ENCODE measurements at places on chromosomes 3 and 15. TPM values are rescaled to one million over a fixed set of nuclear protein-coding genes. Genes with fewer than 3 reads are reported as not detected.

DNA sequence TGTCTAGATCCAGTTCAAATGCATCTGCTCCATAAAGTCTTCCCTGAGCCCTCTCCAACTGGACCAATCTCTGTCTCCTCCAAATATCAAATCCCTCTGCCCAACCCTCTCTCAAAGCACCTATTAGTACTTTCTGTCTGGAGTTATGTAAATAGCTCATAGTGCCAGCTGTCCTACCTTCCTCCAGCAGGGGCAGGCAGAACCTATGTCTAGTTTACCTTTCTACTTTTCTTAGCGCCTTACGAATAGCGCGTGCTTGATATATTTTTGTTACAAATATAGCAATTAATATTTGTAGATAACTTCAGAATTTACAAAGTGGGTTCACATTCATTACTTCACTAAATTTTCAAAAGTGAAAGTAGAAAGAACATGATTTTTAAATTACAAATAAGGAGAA is 14.0 kb upstream of the CCDC80 start:
- H3K27ac ChIP-seq: no peak overlapping the region
- H3K4me1 ChIP-seq: no peaks in the 10 kb centered on the region
- no peak for DNase-seq
- no peak overlapping the region for H3K4me3 ChIP-seq
- no peaks in the 10 kb centered on the region for H3K27me3 ChIP-seq
- no peaks in the 10 kb centered on the region for H3K36me3 ChIP-seq

GRCh38 chr3:46122091-46122490 is 86.0 kb downstream of the CCR1 start:
- H3K36me3 ChIP-seq: no peaks in the 10 kb centered on the region
- no peaks in the 10 kb centered on the region for H3K27me3 ChIP-seq
- no peaks in the 10 kb centered on the region for H3K4me1 ChIP-seq
- no peak for DNase-seq
- H3K27ac ChIP-seq: no peak overlapping the region
- no peak overlapping the region for H3K4me3 ChIP-seq

DNA sequence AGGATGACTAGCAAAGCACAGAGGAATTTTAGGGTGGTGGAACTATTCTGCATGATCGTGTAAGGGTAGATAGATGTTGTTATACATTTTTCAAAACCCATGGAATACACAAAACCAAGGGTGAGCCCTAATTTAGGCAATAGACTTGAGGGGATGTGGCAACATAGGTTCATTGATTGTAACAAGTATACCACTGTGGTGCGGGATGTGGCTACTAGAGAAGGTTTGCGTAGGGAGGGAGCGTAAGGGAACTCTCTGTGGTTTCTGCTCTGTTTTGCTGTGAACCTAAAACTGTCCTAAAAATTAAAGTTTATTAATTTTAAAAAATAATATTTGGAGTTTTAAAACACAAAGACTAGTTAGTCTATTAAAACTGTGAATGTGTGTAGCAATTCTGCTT is 202.8 kb downstream of the PLCL2 start:
- no peaks in the 10 kb centered on the region for H3K27me3 ChIP-seq
- H3K4me3 ChIP-seq: no peak overlapping the region
- peaks cover 6% of the 10 kb centered on the region for H3K4me1 ChIP-seq
- H3K27ac ChIP-seq: no peak overlapping the region

- H3K4me3 ChIP-seq: no peak overlapping the region
- no peaks in the 10 kb centered on the region for H3K36me3 ChIP-seq
- no peak overlapping the region for H3K27ac ChIP-seq
- no peak for DNase-seq
These were observed 108.5 kb downstream of the ZIC4 start for GRCh38 chr3:147297761-147298350.

DNA sequence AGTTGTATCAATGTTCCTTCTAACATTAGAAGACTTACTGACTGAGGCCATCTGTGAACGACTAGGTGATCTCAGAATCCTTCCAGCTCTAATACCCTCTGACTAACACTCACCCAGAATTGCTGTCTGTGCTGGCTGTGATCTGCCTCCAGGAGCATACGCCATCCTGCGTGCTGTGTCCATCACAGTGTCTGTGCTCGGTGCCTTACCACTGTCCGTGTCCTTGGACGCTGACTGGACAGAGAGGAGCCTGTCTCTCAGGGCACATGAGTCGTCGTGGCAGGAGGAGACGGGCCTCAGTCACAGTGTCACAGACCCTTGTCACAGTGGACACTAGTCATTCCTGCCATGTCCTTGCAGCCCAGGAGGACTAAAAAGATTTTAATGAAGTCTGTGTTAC is 83.1 kb downstream of the LMLN start:
- H3K36me3 ChIP-seq: no peaks in the 10 kb centered on the region
- DNase-seq: no peak
- H3K4me3 ChIP-seq: no peak overlapping the region
- H3K27me3 ChIP-seq: no peaks in the 10 kb centered on the region
- H3K27ac ChIP-seq: no peak overlapping the region
- H3K4me1 ChIP-seq: no peaks in the 10 kb centered on the region

GRCh38 chr3:27859821-27860220 is 137.7 kb upstream of the EOMES start:
- no peak overlapping the region for H3K4me3 ChIP-seq
- no peak overlapping the region for H3K27ac ChIP-seq
- no peaks in the 10 kb centered on the region for H3K4me1 ChIP-seq
- H3K36me3 ChIP-seq: no peaks in the 10 kb centered on the region
- H3K27me3 ChIP-seq: no peaks in the 10 kb centered on the region
- DNase-seq: no peak

DNA sequence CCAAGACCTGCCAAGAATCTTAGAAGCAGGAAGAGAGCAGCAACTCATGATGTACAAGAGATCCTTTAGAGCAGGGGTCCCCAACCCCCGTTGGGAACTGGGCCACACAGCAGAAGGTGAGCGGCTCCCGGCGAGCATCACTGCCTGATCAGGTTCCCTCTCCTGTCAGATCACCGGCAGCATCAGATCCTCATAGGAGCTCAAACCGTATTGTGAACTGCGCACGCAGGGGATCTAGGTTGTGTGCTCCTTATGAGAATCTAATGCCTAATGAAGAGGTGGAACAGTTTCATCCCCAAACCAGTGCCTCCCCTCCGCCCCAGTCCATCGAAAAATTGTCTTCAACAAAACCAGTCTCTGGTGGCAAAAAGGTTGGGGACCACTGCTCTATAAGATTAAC is 13.8 kb downstream of the SLC41A3 start:
- H3K36me3 ChIP-seq: no peaks in the 10 kb centered on the region
- no peaks in the 10 kb centered on the region for H3K4me1 ChIP-seq
- no peak for DNase-seq

DNA sequence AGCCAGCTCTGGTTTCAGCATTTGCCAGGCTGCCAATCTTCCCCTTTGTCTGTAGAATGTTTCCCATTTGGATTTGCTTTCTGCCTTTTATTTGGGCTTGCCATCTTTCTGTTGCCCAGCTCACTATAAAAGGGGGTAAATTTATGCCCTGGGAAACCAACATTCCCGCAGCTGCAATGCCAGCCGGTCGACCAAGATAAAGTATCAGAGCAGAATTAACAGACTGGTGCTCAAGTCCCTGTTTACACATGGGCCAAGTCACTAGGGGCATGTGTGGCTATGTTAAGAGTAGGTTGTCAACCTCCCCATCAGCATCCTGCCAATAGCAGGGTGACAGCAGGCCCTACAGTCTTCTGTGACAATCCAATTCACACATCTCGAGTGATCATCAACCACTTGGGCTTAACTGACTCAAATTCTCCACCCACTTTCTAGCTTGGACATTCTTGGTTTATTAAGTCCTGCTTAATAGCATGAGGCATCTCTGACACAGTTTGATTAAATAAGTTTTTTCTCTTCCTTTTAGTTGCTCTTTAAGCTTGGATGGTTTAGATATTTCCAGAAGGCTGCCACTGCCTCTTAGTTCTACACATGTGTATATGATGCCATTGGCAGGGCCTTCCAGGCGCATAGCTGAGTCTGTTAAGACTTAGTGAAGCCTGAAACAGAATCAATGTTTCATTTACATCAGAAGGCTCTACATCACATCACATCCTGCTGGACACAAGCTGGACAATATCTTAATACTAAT is 24.1 kb upstream of the VEPH1 start:
- no peak overlapping the region for H3K27ac ChIP-seq
- peaks cover 2% of the 10 kb centered on the region for H3K4me1 ChIP-seq
- H3K36me3 ChIP-seq: no peaks in the 10 kb centered on the region
- no peak overlapping the region for H3K4me3 ChIP-seq
- H3K27me3 ChIP-seq: no peaks in the 10 kb centered on the region

- no peaks in the 10 kb centered on the region for H3K4me1 ChIP-seq
- H3K27me3 ChIP-seq: no peaks in the 10 kb centered on the region
- no peaks in the 10 kb centered on the region for H3K36me3 ChIP-seq
These were observed 86.4 kb downstream of the SYNPR start for GRCh38 chr3:63364495-63364894.

- no peak overlapping the region for H3K27ac ChIP-seq
- H3K4me1 ChIP-seq: no peaks in the 10 kb centered on the region
- DNase-seq: no peak
These were observed 222.6 kb downstream of the ABHD5 start for GRCh38 chr3:43913036-43913948.

DNA sequence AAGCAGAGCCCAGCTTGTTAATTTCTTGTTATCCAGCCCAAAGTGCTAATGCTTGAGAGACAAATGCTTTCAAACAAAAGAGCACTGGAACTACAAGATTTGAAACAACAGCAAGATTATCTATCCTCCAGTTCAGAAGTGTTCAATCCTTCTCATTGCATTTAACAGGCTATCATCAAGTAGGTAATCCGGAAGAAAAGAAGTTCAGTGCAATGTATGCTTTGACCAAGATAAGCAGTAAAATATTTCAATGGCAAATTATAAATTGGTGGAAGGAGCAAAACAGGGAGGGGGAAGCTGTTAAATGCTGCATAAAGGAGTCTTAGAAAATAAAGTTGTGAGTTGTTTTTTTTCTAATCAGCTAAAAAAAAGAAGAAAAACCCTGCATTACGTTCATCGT is 8.8 kb downstream of the LRIG1 start:
- no peak overlapping the region for H3K27ac ChIP-seq
- H3K36me3 ChIP-seq: no peaks in the 10 kb centered on the region
- H3K4me1 ChIP-seq: peaks cover 44% of the 10 kb centered on the region

GRCh38 chr15:90213818-90214204 is 12.7 kb downstream of the SEMA4B start:
- H3K27ac ChIP-seq: no peak overlapping the region
- no peak for DNase-seq
- peaks cover 5% of the 10 kb centered on the region for H3K36me3 ChIP-seq
- no peaks in the 10 kb centered on the region for H3K4me1 ChIP-seq
- no peak overlapping the region for H3K4me3 ChIP-seq

SLC24A5 gene
- total RNA-seq: not detected

TBC1D5 gene
- total RNA-seq: 24.2 TPM

ESYT3 gene
- total RNA-seq: 7.0 TPM

MYO5C gene
- total RNA-seq: 25.0 TPM
